ENCODE measurements at places on chromosomes 2 and 18.

- no peak for DNase-seq
Observed at GRCh38 chr18:2256577-2256976, 314.7 kb downstream of the METTL4 start.

DNA sequence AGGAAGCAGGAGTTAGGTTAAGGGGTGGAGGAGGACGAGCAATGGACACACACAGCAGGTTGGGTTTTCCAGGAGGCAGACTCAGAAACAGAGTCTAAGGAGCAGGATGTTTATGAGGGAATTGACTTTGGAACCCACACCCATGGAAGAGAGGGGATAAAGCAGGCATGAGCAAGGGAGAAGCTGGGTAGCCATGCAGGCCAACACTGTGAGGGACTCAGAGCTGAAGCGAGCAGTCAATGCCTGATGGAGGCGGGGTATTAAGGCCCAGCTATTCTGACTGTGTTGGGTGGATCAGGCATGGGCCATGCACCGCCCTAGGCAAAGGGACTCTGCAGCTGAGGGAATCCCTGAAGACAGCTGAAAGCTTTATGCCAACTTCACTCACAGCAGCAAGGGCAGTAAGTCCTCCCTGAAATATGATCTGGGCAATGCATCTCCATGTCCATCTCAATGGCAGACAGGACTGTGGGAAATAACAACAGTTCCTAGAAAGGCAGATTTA is 37.6 kb downstream of the TEX51 start:
- no peak for DNase-seq

- no peak for DNase-seq
Observed at GRCh38 chr2:47087051-47087450, 68.1 kb downstream of the STPG4 start.

GRCh38 chr18:77346208-77346810 is 96.7 kb downstream of the GALR1 start:
- DNase-seq = no peak

DNA sequence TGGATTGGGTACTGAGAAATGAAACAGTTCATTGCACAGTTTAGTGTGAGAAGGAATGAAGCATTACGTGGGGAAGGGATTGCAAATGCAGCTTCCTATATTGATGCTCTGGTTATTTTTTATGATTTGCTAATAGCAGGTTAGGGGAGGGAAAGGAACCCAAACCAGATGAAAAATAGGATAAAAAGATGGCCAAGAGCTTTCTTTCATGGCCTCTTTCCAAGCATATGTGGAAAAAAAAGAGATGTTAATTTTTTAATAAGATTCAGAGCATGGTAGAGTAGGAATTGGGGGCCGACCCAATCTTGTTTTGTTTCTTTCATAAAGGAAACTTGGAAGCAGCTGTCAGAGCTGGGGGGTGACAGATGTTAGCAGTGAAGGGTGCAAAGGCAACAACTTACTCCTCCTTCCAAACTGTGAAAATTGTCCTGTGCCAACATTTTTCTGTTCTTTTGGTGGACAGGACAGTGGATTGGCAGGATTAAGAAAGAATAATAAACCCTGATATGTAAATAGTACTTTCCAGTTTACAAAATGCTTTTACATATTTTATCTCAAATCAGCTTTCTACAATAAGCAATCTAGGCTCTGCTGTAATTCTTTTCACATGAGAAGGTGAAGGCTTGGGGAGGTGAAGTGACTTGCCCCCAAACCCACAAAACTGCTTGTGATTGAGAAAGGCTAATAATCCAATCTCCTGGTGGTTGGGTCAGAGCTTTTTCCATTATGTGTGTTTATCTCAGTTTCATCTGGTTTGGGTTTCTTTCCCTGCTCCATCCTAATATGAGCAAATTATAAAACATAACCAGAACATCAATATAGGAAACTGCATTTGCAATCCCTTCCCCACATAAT is 270.1 kb downstream of the ETAA1 start:
- no peak for DNase-seq

GRCh38 chr2:143146815-143147530 is 17.8 kb downstream of the ARHGAP15 start:
- DNase-seq = no peak

DNA sequence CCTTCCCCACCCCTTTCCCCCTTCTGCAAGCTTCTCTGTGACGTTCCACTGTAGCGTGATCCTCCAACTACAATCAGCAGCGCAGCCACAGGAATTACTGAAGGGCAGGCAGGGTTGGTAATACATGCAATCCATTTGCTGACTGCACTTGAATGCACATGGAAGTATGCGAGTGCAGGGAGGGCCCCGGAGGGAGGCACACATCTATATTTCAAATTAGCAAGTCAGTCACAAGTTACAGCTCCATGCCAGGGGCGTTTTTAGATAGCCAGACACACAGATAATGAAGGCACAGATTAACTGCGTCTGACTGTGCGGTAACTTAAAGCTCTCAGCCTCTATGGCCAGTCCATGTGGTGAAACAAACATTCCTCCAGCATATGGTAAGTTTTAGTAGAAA is 209.2 kb upstream of the GATA6 start:
- no peak for DNase-seq

GRCh38 chr2:233084488-233084887 is 24.3 kb downstream of the INPP5D start:
- DNase-seq = no peak

DNA sequence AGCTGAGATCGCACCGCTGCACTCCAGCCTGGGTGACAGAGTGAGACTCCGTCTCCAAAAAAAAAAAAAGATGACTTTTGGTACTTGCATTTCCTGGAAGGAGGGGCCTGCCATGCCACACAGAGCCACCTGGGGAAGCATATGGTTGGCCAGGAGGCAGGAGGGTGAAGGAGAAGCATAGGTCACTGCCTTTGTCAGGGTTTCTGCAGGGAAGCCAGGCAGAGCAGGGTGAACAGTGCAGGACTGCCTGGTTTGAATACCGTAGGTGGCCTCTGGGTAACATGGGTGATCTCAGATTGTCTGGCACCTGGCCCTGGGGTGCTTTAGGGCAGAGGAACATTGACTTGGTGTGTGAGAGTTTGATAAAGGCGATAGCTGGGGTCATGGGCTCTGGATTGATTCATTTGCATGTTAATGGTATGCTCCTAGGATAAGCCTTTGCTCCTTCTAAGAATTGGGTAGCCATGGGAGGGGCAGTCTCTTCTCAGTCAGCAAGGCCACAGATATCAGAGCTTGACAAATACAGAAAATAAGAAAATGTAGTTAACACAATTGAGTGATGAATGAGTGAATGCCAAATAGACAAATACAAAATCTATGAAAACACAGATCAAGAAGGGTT is 124.0 kb upstream of the SEC11C start:
- no peak for DNase-seq

DNA sequence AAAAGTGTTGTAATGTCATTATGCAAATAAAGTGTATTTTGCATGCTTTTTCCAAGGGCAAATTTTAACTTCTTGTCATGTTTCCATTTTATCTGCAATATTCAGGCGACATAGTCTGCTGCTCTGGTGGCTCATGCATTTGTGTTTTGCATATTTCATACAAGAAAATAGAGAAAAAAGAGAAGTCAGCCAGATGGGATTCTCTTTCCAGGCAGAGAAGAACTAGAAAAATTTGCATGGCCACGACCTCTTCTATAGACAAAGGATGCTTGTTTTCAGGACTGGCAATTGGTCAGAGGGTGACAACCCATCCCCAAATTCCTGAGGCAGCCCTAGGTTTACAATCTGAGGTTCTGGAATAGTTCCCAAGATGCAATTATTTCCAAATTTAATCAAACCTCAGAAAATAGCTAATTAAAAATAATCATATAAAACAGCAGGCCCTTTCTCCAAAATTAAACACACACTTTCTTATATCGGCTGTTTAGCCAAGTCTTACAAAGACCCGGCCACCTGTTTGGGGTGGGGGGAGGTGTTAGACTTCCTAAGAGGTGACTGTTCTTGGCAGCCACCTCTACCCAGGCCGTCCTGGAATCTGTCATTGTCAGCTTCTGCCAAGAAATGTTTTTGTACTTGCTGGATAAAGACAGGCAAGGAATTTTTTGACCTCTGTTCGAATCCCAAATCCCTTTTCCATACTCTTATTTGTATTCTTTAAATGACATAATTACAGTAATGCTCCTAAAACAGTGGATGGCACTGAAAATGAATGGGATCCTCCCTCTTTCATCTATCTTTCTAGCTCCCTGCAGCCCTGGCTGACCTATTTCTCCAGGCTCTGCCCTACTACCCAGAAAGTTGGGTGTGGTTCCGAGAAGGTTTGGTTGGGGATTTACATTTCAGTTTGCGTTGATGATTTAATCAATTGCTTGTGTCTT is 20.8 kb upstream of the SOS1 start:
- DNase-seq = no peak

- no peak for DNase-seq
Observed at GRCh38 chr2:67500541-67500940, 103.4 kb downstream of the ETAA1 start.

DNA sequence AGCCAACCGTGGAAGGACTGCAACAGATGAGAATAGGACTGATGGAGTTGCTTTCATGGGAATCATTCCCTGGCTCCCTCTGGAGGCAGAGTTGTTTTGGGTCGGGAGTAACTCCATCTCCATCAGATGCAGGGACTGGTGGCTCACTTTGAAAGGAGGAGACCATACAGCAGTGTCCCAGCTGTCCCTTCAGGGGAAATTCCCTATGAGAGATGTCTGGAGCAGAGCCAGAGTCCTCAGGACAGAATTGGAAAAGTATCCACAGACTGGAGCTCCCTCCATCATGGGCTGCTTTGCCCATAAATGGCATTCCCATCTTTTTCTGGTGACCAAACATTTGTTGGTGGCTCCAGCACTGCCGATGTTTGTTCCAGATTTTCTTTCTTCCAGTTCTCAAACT is 144.3 kb downstream of the NCK2 start:
- no peak for DNase-seq

GRCh38 chr18:58453913-58454317 is 175.0 kb downstream of the ALPK2 start:
- DNase-seq = no peak

GRCh38 chr2:98519156-98519555 is 74.5 kb downstream of the INPP4A start:
- no peak for DNase-seq

DNA sequence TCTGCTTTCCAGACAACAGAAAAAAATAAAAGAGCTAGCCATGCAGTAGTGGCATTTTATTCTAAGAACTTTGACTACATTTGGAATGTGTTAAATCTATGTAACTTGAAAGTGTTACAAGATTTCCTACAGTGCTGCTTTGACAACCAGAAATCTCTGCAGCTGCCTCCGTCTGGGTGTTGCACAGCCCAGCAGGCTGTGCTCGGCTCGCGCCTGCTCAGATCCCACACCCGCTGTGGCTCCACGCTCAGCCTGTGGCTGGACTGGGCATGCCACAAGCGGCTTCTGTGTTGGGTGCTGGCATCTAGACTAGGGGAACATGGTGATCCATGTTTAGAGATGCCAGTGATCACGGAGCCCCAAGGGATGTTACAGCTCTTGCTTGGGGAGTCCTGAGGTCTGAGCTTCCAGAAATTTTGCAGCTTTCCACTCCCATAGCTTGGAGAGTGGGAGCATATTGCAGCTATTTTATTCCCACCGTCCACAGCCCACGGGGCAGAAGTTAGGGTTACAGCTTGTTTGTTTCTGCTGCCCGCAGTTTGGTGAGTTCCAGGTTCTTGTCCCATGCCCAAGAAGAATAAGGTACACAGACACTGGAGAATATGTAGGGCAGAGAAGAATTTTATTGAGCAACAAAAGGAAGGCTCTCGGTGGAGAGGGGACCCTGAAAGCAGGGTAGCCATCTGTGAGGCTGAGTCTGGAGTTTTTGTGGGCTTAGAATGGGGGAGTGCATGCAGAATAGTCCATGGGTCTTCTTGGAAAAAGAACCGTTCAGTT is 44.1 kb downstream of the FAM171B start:
- no peak for DNase-seq

- DNase-seq = no peak
Observed at GRCh38 chr2:197946562-197946961, 142.2 kb downstream of the PLCL1 start.

GRCh38 chr2:227320305-227321094 is 4.6 kb upstream of the MFF start:
- no peak for DNase-seq

GRCh38 chr18:46562674-46563192 is 94.3 kb downstream of the LOXHD1 start:
- DNase-seq = no peak

DNA sequence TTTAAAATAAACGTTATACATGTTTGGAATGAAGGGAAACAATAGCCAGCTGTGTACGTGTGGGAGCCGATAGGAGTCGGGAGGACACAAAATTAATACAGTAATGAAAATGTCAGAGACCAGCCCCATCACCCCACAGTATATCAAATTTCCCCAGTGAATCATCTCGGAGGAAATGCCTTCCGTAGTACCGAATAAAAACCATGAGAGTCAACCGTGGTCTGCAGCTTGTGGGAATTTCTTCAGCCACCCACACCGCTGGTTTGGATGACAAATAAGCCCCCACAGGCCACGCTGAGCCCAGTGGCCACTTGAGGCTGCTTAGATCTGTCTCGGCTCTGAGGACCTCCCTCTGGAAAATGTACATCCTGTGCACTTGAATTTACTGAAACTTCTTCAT is 133.7 kb downstream of the COL6A3 start:
- no peak for DNase-seq

- DNase-seq = no peak
Observed at GRCh38 chr18:75246721-75247610, 36.4 kb downstream of the TSHZ1 start.

DNA sequence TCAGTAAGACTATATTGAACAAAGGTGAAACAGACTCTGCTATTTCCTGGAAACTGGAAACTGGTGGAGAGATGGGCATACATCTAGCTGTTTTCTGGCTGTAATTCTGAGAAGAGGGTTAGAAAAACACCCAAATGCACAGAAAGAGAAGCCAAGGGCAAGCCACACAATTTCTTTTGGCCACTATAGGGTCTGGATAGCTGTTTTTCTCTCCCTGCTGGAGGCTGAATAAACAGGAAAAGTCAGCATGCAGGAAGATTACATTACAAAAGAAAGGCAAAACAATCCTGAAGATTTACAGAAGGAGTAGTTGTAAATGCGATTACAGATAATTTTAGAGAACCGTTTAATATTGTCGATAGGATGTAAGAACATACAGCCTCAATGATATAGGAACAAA is 186.2 kb upstream of the REG3G start:
- DNase-seq = no peak

DNA sequence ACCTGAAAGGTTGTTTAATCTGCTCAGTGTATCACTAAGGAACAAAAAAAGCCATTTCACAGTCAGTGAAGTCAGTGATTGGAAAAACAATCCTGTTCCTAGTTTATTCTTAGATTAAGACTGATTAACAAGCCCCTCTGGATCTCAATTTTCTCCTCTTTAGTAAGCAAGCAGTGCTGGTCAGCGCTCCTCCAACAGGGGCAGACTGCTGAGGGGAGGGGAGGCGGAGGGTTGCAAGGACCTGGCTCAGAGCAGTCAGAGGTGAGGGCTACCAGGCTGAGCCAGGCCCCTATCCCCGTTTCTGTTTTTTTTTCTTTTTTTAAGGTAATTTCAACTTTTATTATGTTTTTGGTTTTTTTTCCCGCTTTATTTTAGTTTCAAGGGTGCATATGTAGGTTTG is 24.7 kb upstream of the KCNS3 start:
- DNase-seq = no peak

GRCh38 chr2:178057179-178057680 is 15.3 kb downstream of the PDE11A start:
- no peak for DNase-seq

GRCh38 chr2:112944971-112945370 is 32.8 kb upstream of the IL36G start:
- DNase-seq = no peak

Data from stimulated activated CD8-positive, alpha-beta memory T cell treated with anti-CD3 and anti-CD28 coated beads, Interleukin-15, amount 100 ng/mL, for 4 hours (primary cell).